ENCODE measurements at places on chromosomes 1 and 21.

GRCh38 chr1:27342778-27343638 is 1.2 kb downstream of the SYTL1 start:
- peak; percentile 38 for DNase-seq

- peak; percentile 60 for DNase-seq
Observed at GRCh38 chr21:37032877-37033471, 26.5 kb downstream of the RIPPLY3 start.

DNA sequence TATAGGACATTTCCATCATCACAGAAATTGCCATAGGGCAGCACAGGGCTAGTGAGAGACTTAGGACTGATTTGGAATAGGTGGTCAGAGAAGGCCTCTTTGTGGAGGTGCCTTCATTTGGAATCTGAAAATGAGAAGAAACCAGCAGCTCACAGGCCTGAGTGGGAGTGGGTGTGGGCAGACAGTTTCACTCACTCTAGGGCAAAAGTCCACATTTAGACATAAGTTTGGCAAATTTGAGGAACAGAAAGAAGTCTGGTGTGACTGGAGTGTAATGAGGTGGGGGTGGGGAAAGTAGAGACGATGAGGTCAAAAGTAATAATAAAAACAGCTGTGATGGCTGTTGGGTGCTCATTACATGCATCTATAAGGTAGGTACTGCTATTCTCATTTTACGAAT is 22.4 kb upstream of the BCAR3 start:
- peak; percentile 42 for DNase-seq

DNA sequence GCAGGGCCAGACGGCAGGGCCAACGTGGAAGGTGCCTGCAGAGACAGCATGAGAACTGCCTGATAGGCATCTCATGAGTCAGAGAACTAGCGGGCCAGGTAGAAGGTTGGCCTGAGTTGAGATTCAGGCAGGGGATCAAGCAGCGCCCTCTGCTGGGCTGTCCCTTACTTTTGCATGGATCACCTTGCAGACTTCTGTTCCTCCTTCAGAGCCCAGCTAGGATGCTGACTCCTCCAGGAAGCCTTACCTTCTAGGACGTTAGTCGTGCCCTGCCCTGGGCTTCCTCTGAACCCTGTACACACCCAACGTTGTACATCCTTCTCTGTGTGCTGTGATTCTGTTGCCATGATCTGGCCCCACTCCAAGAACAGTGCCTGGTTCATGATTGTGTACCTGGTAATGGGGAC is 231.3 kb upstream of the VAMP3 start:
- no peak for DNase-seq

DNA sequence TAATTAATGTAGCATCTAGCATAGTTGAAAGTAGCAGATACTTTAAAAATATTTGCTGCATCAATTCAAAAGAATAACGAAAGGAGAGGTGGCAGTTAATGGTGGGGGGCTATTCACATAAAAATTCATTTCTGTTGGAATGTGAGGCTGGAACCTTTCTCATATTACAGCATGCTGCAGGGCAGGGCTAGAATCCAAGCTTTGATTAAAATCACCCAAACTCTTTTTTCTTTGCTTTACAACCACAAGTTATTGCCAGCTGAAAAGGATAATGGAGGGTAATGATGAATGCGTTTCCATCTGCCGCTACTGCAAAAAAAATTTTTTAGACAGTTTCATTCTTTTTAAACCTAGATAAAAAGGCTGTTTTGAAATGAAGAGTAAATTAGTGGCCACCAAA is 9.8 kb downstream of the DISP1 start:
- no peak for DNase-seq

GRCh38 chr1:183069562-183070216 is 46.5 kb downstream of the LAMC1 start:
- DNase-seq = no peak

DNA sequence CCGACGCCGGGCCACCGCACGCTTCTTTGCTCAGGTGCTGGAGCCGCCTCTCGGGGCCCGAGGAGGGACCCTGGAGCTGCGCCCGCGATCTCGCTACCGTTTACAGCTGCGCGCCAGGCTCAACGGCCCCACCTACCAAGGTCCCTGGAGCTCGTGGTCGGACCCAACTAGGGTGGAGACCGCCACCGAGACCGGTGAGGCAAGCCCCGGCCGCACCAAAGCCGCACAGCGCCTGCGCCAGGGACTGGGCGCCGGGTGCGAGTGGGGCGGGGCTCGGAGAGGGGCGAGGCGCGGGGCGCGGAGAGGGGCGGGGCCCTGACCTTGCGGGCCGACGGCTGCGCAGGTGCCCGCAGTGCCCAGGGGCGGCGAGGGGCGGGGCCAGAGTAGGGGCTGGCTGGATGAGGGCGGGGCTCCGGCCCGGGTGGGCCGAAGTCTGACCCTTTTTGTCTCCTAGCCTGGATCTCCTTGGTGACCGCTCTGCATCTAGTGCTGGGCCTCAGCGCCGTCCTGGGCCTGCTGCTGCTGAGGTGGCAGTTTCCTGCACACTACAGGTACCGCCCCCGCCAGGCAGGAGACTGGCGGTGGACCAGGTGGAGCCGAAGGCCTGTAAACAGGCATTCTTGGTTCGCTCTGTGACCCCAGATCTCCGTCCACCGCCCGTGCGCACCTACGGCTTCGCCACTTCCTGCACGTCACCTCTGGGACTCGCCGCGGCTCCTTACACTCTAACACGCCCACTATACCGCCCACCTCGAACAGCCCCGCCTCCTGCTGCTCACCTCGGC is 9.8 kb upstream of the CDC20 start:
- peak; percentile 57 for DNase-seq

GRCh38 chr1:200152336-200152735 is 124.8 kb downstream of the NR5A2 start:
- DNase-seq = no peak

- DNase-seq = no peak
Observed at GRCh38 chr21:35216996-35217395, 167.9 kb upstream of the RUNX1 start.

DNA sequence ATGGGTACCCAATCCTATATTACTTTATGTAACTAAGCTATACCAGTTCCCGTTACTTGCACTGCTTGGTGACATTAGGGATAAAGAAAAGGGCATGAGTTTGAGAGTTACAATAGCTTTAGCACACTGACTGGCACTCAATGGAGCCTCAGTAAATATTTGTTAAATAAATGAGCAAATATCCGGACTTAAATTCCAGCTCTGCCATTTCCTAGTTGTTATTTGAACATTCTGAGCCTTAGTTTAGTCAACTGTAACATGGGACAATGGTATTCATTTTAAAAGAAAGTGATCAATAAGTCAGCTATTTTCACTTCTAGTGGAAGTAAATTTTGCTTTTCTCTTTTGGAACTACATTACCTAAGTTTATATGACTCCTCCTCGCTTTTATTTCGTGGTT is 198.7 kb downstream of the ZC3H11B start:
- no peak for DNase-seq

GRCh38 chr21:39661740-39662139 is 49.0 kb downstream of the B3GALT5 start:
- DNase-seq = no peak

GRCh38 chr1:239913141-239913585 is 178.5 kb upstream of the FMN2 start:
- DNase-seq = no peak

GRCh38 chr21:25457411-25457810 is 149.9 kb downstream of the MRPL39 start:
- no peak for DNase-seq

Data from Ammon's horn (tissue), 1 donor.